A549 treated with CORT108297 at 1 μM for 4 hours (cell line): ENCODE measurements at places on chromosomes 7 and 10. TPM values are rescaled to one million over a fixed set of nuclear protein-coding genes. Genes with fewer than 3 reads are reported as not detected.

The GIMAP6 gene
- total RNA-seq, result not detected in 5 replicates

The NOS3 gene
- 0.22 to 0.65 TPM (median 0.42 TPM) in 5 replicates for total RNA-seq

The LRRTM3 gene
- not detected in 5 replicates for total RNA-seq

The FAM180A gene
- total RNA-seq, result 0.07 to 0.08 TPM in 2 of 5 replicates, not detected in the others

The ANKRD61 gene
- total RNA-seq, result 0.54 to 0.78 TPM (median 0.62 TPM) in 5 replicates

The SAMD9L gene
- total RNA-seq, result 0.49 to 1.0 TPM (median 0.81 TPM) in 5 replicates

The MMP21 gene
- 0.04 to 0.06 TPM in 2 of 5 replicates, not detected in the others for total RNA-seq

The ADRA2A gene
- 0.02 to 0.05 TPM (median 0.03 TPM) in 4 of 5 replicates, not detected in the other for total RNA-seq

The TRIM50 gene
- total RNA-seq, result not detected in 5 replicates

The AP1S1 gene
- 143 to 158 TPM (median 150 TPM) in 5 replicates for total RNA-seq
